Activated CD8-positive, alpha-beta memory T cell treated with anti-CD3 and anti-CD28 coated beads for 24 hours (primary cell): ENCODE measurements at places on chromosomes 3 and 15.

DNA sequence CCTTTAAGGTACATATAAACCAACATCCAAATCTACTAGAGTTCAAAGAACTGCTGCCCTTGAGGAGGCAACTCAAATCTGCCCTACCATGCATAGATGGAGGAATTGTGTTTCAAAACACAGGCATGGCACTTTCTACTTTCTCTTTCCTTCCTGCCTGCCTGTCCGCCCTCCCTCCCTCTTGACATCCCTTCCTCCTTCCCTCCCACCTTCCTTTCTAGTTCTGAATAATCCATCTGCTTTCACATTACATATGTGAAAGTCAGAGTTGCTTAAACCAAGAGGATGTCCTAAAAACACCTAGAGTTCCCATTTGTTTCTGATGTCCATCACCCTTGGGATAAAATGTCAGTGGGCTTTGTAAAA is 537.6 kb downstream of the FOXP1 start:
- DNase-seq = no peak

- no peak for DNase-seq
Measured at GRCh38 chr3:194101592-194102432, 34.1 kb upstream of the HES1 start.

DNA sequence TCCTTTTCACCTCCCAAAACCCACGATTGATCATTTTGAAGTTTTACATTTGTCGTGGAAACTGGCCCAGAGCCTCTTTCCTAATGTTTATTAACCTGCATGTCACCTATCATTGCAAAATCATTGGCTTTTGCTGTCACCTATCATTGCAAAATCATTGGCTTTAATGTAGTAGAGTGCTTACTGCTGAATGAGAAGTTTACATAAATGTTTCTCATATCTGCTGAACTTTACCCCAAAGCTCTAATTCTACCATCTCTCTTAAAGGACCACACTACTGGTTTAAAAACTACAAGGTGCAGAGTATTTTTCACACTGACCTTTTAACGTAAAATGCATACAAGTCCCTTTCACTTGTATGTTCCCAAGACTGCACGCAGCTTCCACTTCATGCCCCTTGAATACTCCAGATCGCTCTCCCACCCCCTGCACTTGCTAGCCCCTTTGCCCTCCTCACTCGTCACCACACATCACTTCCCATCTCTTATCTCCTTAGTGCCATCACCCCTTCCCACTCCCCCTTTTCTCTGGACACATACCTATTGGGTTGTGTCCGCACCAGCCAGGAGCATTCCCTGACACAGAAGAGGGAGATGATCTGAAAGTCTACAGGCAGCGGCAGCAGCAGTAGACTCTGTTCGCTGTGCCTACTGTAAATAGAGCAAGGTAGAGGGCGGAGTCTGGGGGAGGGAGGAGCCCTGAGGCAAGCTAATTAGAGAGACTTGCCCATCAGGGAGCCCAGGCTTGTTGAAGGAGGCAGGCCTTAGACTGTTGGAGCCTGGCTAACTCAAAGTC is 30.2 kb upstream of the ATOSA start:
- no peak for DNase-seq

DNA sequence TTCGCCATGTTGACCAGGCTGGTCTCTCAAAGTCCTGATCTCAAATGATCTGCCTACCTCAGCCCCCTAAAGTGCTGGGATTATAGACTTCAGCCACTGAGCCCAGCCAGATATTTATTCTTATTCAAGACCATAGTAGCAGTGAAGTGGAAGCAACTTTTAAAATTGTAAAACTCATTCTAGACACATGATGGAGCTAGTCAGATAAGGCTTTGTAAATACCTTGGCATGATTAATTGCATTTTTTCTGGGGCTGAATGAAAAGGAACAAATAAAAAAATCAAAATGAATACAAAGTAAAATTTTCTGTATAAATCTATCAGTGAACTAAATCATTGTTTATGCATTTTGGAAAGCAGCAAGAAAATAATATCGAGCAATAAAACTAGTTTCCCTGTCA is 4.1 kb upstream of the MYO1E start:
- DNase-seq = no peak

DNA sequence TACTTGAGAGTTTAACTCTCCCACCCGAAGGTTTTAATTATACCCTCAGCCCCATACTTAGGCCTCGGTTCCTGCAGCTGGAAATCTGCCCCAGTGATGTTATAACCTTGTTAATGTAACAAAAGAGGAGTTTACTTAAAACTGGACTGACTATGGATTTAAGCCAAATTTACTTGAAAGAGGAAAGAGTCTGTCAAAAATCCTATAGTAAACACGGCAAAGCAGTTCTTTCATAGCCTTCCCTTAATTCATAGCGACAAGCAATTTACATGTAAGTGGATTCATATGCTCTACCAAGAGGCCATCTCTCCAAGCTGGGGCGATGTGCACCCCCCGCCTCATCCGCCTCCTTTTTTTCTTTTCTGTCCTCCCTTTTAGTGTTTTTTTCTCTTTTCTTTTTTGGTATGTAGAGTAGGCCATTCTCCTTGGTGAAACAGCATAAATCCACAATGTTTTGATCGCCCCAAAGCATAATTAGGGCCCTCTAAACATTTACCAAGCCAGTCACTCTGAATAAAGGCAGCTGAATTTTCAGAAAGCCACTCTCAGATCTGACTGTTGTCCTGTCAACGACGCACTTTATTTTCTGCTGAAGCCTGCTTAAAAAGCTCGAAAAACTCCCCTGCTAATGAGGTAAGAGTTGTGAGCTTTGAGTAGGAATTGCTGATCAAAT is 373.1 kb upstream of the WNT5A start:
- no peak for DNase-seq

- DNase-seq = no peak
Measured at GRCh38 chr3:65871305-65872141, 167.2 kb downstream of the MAGI1 start.

- DNase-seq = no peak
Measured at GRCh38 chr15:60576044-60576443, 97.1 kb upstream of the ICE2 start.

GRCh38 chr3:172244011-172244410 is 204.2 kb downstream of the GHSR start:
- no peak for DNase-seq

DNA sequence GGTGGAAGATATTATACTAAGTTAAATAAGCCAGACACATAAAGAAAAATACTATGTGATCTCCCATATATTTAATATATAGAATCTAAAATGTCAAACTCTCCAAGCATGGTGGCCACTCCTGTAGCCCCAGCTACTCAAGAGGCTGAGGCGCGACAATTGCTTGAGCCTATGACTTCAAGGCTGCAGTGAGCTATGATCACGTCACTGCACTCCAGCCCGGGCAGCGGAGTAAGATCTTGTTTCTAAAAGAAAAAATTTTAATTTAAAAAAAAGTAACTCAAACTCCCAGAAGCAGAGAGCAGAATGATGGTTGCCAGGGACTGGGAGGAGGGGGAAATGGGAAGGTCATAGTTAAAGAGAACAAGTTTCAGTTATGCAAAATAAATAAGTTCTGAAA is 13.3 kb downstream of the RAB27A start:
- DNase-seq = no peak
